ENCODE measurements at places on chromosomes 3 and 15.

GRCh38 chr3:11776346-11776745 lies 70.3 kb downstream of the TAMM41 start:
- peaks cover 14% of the 10 kb centered on the region for H3K36me3 ChIP-seq
- no peak for DNase-seq
- peaks cover under 1% of the 10 kb centered on the region for H3K4me1 ChIP-seq
- H3K4me3 ChIP-seq = no peak overlapping the region

- peaks cover 60% of the 10 kb centered on the region for H3K4me1 ChIP-seq
- H3K27me3 ChIP-seq = no peaks in the 10 kb centered on the region
- H3K36me3 ChIP-seq = peaks cover 41% of the 10 kb centered on the region
- peak overlapping the region; percentile 91 for H3K27ac ChIP-seq
Observed at GRCh38 chr3:27454914-27455313, 29.3 kb downstream of the SLC4A7 start.

DNA sequence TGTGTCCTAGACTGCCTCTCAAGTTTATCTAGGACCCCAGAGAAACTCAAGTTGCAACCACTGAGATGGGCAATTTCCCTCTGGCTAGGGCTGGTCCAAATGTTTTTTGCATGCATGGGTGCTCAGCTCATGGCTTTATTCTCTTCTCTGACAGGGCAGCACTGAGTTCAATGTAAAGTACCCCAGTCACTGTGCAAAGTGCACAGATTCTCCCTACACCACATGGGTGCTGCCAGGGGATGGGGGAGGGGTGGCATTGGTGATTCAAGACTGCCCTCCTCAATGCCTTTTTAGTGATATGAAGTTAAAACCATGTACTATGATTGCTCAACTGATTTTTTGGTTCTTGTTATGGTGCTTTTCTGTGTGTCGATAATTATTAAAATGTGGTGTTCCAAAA lies 14.8 kb upstream of the RAD51 start:
- H3K27ac ChIP-seq = no peak overlapping the region
- H3K27me3 ChIP-seq = no peaks in the 10 kb centered on the region
- no peaks in the 10 kb centered on the region for H3K36me3 ChIP-seq
- peaks cover 3% of the 10 kb centered on the region for H3K4me1 ChIP-seq

DNA sequence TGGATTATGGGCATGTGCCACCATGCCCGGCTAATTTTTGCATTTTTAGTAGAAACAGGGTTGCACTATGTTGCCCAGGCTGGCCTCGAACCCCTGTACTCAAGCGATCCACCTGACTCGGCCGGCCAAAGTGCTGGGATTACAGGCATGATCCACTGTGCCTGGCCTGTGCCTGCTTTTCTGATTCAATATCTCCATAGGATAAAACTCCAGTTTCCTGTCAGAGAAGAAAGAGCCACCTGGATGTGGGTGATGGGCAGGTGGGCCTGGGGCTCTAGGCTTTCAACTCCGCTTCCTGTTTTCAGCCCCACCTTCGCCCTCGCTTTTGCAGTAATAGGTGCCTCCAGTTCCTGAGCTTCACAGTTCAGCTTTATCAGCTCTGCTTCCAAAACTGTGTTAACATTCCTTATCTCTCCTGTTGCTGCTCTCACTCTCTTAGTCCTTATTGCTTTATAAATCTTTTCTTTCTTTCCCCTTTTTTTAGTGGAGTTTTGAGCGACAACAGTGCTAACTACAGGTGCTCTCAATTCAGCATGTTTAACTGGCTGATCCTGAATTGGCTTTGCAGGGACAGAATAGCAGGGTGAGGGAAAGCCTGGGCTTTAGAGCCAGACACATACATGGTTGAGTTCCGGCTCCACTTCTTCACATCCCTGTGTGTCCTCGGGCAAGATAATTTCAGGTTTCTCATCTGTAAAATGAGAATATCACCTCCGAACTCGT lies 21.1 kb upstream of the PDE8A start:
- H3K36me3 ChIP-seq = no peaks in the 10 kb centered on the region
- H3K4me1 ChIP-seq = peaks cover 7% of the 10 kb centered on the region
- H3K27me3 ChIP-seq = peaks cover 16% of the 10 kb centered on the region
- H3K27ac ChIP-seq = no peak overlapping the region
- no peak overlapping the region for H3K4me3 ChIP-seq

DNA sequence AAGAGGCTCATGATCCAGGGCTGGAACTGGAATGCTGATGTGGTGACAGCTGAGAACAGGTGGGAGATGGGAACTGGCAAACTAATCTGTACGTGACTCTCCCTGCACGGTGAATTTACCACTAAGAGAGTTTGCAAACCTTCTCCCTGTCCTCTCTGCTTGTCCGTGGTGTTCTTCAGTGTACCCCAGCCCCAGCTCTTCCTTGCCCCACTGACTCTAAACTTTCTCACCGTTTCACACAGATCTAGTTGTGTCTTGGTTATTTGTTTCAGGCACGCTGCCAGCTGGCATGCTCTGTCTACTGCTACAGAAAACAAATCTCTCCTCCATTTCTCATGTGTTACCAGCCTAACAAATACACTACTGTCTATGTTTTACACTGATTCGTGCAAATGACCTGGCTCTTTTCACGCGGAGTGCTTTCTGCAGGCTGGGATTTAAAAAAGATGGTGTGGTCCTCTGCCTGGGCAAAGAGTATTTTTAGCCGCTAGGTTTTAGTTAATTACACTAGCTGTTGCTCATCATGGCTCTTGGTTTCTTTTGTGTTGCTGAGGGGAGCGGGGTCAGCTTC lies 192.7 kb upstream of the LRIG1 start:
- H3K27ac ChIP-seq = no peak overlapping the region
- H3K4me1 ChIP-seq = no peaks in the 10 kb centered on the region
- DNase-seq = no peak
- no peaks in the 10 kb centered on the region for H3K36me3 ChIP-seq
- H3K4me3 ChIP-seq = no peak overlapping the region

DNA sequence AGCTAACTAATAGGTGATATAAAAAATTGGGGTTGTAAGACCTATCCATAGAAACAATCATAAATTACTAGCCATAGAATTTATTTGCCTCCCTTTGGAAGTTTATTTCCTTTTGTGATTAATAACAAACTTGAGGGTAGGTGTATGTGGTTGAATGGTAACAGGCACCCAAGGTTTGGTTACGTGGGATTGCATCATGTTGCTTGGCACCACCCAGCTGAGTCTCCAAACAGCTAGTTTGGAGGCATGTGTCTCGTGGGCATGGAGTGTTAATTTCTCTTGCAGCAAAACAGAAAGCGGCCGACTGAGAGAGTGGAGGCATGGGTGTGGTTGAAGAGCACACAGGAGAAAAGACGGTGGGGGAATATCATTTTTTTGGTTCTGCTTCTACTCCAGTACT lies 441.4 kb downstream of the CNTN4 start:
- no peaks in the 10 kb centered on the region for H3K4me1 ChIP-seq
- no peaks in the 10 kb centered on the region for H3K36me3 ChIP-seq
- no peak for DNase-seq
- no peak overlapping the region for H3K4me3 ChIP-seq

DNA sequence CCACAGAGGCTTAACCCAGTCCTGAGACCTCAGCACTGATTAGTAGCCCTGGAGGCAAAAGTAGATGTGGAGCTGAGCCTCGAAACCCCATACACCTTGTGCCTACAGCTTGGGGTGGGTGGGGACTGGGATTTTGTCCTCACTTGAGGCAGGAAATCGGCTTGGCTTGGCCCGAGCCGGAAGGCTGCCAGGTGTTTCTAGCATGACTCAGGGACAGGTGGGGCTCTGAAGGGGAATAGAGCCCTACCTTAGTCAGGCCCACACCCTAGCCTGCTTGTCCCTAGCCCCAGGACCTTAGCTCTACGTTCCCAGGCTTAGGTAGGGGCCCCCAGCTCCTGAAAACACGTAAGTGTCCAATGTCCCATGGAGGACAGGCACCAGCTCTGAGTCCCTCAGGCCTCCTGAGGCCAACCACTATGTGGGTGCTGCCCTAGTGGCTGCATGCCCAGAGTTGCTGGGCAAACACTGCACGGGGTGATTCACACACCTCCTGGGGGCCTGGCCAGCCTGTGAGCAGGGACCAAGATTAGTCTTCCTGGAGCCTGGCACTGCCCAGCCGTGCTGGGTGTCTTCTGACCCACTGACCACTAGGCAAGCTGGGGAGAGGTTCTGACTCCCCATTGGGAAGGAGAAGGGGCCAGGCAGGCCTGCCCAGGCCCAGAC lies 3.1 kb downstream of the MST1R start:
- peaks cover 10% of the 10 kb centered on the region for H3K4me1 ChIP-seq
- no peak for DNase-seq
- no peaks in the 10 kb centered on the region for H3K36me3 ChIP-seq
